Ovary (tissue), 10 donors: ENCODE measurements at places on chromosomes 11 and 22.

- no peak for DNase-seq
Measured at GRCh38 chr11:67079065-67079705, 22.5 kb downstream of the RHOD start.

DNA sequence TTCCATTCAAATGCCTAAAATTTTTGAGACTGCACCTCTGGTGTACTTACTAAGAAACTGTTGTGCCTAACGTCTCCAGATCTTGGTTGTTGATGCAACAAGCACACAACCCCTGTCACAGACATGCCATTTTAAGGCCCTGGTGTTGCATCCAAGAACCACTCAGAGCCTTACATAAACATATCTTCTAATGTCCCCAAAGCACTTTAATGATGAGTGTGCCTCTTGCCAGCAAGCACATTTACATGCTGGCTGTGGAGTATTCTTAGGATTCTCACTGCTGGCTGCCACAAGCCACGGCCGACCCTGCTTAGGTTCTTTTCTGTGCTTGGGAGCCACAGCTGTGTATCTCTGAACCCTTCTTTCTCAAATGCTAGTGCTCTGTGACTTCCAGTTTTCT, 201.4 kb downstream of the ADAMTS15 start:
- DNase-seq = no peak

GRCh38 chr11:77471558-77472193, 2.2 kb downstream of the PAK1 start:
- DNase-seq = no peak

DNA sequence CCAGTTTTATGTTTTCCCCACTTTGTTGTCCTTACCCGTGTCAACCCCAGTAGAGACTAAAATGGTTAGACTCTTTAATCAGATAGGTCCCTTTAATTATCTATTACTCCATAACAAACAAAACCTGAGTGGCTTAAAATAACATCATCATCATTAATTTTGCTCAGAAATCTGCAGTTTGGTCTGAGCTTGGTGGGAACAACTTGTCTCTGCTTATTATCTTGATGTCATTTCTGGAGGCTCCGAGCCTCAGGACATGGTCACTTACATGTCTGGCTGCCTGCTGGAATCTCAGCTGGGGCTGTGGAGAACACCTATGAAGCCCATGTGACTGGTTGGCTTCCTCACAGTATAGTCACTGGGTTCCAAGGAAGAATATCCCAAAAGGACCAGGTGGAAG, 26.7 kb downstream of the UVRAG start:
- DNase-seq = no peak

- no peak for DNase-seq
Measured at GRCh38 chr11:69573761-69574607, 67.0 kb upstream of the CCND1 start.

GRCh38 chr22:39983346-39983745, 11.4 kb upstream of the FAM83F start:
- no peak for DNase-seq
